ENCODE measurements at places on chromosomes 1 and 21. TPM values are rescaled to one million over a fixed set of nuclear protein-coding genes. Genes with fewer than 3 reads are reported as not detected.

Gene CD53
- total RNA-seq: not detected

Gene PLEKHA6
- 3.7 TPM for total RNA-seq

Gene CA6
- total RNA-seq: not detected

Gene TEDDM1
- not detected for total RNA-seq

Gene PLXNA2
- 6.3 TPM for total RNA-seq

Gene LHX8
- not detected for total RNA-seq

Gene PROK1
- total RNA-seq: not detected

Gene AJAP1
- 0.24 TPM for total RNA-seq

Gene AQP10
- total RNA-seq: under 0.01 TPM

Gene LCE2D
- total RNA-seq: not detected

Gene DSCAM
- under 0.01 TPM for total RNA-seq

Gene CD1B
- total RNA-seq: not detected

Gene DPM3
- 104 TPM for total RNA-seq

Gene PTPRC
- not detected for total RNA-seq

Gene VHLL
- total RNA-seq: 5.3 TPM

Gene SPRR3
- total RNA-seq: not detected

Gene NIBAN1
- total RNA-seq: 34.4 TPM

Gene CASQ2
- total RNA-seq: not detected

Gene EVA1C
- 3.4 TPM for total RNA-seq

Gene AMY1A
- not detected for total RNA-seq

Gene TLR5
- total RNA-seq: 0.08 TPM

Gene SLAMF1
- not detected for total RNA-seq

Gene ITGB3BP
- 11.9 TPM for total RNA-seq

Gene RNF207
- 23.4 TPM for total RNA-seq

Gene NTMT2
- total RNA-seq: not detected

Gene LCE2B
- not detected for total RNA-seq

Gene PCNX2
- 10.9 TPM for total RNA-seq

Gene KLHDC8A
- 0.08 TPM for total RNA-seq

Gene MEX3A
- total RNA-seq: 7.0 TPM

Gene LENEP
- not detected for total RNA-seq

Gene CFAP45
- 0.65 TPM for total RNA-seq

Gene C8A
- not detected for total RNA-seq

Gene VWA5B1
- total RNA-seq: not detected

Gene NHLH1
- total RNA-seq: not detected

Gene S100A11
- 641 TPM for total RNA-seq

All from epithelial cell of alveolus of lung (primary cell).